ENCODE measurements at places on chromosomes 7 and 10. TPM values are rescaled to one million over a fixed set of nuclear protein-coding genes. Genes with fewer than 3 reads are reported as not detected.

DNA sequence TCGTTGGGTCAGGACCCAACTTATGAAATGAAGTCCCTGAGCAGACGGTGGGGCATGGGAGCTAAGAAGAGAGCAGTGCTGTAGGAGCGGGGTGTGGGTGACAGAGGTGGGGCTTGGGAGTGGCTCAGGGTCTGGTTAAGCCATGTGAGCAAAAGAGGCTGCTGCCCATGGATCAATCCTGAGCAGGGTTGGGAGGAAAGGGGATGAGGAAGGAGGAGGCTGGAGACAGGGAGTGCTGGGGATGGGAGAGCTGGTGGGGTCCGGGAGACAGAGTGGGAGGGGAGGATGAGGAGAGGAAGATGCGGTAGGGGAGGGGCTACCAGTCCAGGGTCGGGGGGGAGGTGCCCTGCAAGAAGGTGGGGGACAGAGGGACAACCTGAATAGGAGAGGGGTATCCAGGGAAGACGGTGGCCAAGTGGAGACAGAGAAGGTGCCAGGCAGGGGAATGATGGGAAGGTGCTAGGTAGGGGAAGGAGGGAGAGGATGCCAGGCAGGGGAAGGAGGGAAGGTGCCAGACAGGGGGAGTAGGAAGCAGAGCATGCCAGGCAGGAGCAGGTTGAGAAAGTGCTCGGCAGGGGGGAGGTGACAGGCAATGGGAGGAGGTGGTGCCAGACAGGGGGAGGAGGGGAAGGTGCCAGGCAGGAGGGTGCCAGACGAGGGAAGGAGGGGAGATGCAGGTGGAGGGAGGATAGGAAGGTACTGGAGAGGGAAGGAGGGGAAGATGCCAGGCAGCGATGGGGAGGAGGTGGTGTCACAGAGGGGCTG, 27.5 kb upstream of the SMARCD3 start:
- DNase-seq, result peak; percentile 49

DNA sequence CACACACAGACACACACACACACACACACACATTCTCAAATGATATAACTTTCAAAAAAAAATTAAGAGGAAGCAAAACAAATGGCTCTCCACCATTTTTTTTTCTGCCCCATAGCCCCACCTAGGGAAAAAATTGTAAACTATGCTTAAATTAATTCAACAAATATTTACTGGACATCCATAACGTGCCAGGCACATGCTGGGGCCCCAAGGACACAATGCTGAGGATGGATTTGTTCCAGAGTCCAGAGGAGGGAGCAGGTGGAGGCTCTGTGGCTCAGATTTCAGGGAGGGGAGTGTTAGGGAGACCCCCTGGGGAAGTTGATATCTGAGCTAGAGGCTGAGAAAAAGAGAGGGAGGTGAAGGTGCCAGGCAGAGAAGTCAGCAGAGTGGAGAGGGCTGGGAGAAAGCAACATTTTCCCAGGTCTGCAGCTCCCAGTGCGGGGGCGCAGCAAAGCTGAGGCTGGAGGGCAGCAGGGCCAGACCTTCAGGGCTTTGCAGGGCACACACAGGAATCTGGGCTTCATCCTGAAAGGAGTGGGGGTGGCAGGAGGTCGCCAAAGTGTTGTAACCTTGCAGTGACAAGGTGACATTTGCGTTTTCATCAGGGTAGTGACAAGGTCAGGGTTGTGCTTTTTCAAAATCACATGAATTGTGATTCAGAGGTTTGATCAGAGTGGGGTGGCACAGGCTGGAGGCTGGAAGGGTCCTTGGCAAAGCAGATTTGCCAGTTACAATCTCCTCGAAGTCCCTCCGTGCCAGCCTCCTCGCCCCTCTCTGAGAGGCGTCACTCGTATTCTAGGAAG, 261.6 kb downstream of the WDR11 start:
- DNase-seq, result no peak

DNA sequence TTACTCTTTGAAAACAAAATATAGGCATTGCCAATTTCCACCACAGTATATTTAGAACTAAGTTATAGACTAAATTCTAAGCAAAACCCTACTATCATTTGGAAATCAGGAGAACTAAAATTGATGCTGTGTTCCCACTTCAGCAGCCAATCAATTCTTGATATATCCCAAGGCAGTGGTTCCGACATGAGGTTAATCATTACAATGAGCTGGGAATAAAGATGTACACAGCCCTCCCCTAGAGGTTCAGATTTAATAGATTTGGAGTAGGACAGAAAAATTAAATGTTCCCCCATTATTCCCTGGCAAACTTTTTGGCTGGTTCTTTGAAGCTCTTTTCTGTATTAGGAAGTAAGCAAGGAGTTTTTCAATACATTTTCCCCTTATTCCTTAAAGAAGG, 15.1 kb downstream of the ZNF800 start:
- no peak for DNase-seq

Gene CNPY1
- total RNA-seq, result not detected

Gene IDI2
- total RNA-seq, result not detected

DNA sequence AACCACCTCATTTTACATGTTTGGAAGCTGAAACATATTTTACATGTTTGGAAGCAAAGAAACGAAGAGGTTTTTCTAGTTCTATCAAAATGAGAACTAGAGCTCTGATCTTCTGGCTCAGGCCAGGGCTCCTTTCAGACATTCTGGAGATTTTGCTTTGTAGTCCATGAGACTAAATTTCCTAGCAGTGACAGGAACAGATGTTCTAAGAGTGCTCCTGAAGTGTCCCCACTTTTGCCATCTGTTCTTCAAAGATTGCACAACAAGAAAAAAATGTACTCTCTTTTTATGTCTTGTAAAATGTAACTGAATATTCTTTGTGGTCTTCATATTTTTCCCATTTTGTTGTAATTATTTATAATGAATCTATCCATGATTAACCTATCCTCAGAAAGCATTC, 196.4 kb upstream of the PCLO start:
- no peak for DNase-seq

GRCh38 chr10:75187961-75188426, 22.6 kb upstream of the VDAC2 start:
- no peak for DNase-seq

Gene HTR7
- total RNA-seq, result 1.0 TPM

GRCh38 chr7:30309302-30309701, 24.9 kb downstream of the ZNRF2 start:
- no peak for DNase-seq

GRCh38 chr7:57203161-57203791, 71.0 kb upstream of the ZNF479 start:
- peak; percentile 68 for DNase-seq

Gene SPDYE9
- total RNA-seq, result not detected

DNA sequence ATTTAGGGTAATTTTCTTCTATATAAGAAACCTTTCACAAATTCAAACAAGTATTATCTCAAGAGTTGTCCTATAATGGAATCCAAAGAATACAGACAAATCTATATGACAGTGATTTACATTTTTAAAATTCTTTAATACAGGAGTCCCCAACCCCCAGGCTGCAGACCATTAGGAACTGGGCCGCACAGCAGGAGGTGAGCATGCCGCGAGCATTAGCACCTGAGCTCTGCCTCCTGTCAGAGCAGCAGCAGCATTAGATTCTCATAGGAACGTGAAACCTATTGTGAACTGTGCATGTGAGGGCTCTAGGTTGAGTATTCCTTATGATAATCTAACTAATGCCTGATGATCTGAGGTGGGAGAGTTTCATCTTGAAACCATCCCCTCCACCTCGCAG, 37.7 kb downstream of the SNX13 start:
- no peak for DNase-seq

Gene ARHGAP12
- total RNA-seq, result 27.6 TPM

GRCh38 chr10:54843932-54844331, 42.9 kb upstream of the PCDH15 start:
- DNase-seq, result no peak

GRCh38 chr7:111229181-111229740, 138.3 kb downstream of the LRRN3 start:
- no peak for DNase-seq

DNA sequence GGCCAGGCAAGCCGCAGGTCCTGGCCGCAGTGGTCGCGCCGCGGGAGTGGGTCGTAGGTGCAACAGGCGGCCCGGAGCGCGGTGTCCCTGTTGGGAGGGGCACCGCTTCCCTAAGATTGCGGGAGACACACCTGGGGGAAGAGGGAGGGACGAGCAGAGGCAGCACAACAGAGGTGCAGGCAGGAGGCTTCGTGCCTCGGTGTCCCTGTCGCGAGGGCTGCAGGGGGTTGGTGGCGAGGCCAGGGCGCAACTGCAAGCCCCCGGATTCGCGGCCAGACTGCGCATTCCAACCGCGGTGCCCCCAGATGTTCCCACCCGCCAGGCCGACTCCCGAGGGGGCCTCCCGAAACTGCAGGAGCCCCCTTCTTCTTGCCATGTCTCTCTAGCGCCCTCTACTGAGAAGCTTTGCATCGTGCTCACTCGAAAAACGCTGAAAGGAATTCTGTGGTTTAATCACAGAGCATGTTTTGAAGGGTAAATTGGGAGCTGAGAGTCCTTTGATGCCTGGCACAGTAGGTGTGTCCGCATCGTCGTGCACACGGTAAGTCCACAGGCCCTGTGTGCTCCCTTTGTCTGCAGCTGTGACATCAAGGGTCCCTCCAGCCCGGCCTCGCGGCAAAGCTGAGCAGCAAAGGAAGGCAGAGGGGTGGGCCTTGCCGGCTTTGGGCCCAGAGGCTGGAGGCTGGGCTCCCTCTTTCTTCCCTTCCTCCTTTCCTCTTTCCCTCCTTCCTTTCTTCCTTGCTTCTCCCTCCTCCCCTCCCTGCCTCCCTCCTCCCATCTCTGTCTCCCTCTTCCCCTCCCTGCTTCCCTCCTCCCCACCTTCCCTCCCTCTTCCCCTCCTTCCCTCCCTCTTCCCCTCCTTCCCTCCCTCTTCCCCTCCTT, 6.2 kb upstream of the MBL2 start:
- no peak for DNase-seq

Gene ANKRD30A
- not detected for total RNA-seq

Gene GSAP
- total RNA-seq, result 11.4 TPM

Gene ABCB4
- total RNA-seq, result 1.9 TPM

- no peak for DNase-seq
These were observed 2.4 kb downstream of the CNTNAP2 start for GRCh38 chr7:146119002-146119401.

Gene MEIG1
- total RNA-seq, result not detected

DNA sequence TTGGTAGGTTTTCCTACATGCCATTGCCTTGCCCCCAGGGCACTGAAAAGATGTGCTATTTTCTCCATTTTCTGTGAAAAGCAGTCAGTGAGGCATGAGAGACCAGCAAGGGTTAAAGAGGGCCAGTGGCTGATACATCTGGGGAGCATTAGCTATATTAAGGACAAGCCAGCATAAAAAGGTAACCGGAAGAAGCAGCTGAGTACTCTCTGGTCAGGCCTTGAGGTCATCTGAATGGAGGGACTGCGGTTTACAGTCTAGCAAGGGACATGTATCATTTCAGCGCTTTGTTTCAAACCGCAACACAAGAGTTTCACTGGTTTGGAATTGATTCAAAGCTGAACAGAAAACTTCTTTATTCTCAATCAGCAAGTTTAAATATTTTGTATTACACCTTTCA, 120.4 kb downstream of the EPDR1 start:
- DNase-seq, result no peak

GRCh38 chr10:42988517-42989395, 88.1 kb upstream of the RET start:
- peak; percentile 69 for DNase-seq

Gene IFIT2
- total RNA-seq, result 3.6 TPM

Gene THSD7A
- 6.6 TPM for total RNA-seq

GRCh38 chr7:121084748-121085336, 96.3 kb downstream of the CPED1 start:
- no peak for DNase-seq

GRCh38 chr7:33107136-33108066, 1.8 kb downstream of the RP9 start:
- DNase-seq, result no peak

Gene SDK1
- total RNA-seq, result 14.4 TPM

Gene MSRB2
- 25.0 TPM for total RNA-seq

Gene TTYH3
- 51.6 TPM for total RNA-seq

DNA sequence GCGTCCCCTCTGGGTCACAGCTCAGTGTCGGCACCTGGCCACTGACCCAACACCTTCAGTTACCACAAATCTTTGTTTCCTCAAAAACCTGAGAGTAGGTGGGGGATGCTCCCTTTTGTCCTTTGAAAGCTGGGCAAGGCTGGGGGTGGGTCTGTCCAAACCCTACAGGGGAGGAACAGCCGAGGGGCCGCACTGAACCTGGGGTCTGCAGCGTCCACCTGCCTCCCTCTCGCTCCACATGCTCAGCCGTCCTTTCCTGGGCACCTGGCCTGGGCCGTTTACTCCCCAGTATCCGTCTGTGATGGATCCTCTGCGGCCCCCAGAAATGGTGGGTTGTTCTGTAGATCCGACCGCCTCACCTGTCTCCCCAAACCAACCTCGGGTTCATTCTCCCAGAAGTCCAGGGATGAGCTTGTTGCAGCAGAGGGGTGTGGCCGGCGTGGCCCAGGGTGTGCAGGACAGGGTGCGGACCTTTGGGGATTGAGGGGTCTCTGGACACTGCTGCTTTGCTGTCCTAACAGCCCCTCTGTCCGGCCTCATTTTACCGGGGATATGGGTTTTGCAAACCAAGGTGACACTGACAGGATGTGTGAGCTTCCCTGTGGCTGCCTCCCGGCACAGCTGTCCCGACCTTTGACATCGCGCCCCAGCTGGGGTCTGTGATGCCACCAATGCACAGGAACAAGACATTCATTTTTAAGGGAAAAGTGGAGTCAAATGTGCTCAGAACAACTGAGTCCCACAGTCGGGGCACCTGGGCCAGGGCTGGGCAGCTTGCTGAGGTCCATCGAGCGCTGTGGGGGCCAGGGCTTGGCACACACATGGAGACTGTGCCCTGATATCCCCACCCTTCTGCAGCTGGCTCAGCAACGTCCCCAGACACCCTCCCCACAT, 115.9 kb downstream of the VIPR2 start:
- DNase-seq, result no peak

DNA sequence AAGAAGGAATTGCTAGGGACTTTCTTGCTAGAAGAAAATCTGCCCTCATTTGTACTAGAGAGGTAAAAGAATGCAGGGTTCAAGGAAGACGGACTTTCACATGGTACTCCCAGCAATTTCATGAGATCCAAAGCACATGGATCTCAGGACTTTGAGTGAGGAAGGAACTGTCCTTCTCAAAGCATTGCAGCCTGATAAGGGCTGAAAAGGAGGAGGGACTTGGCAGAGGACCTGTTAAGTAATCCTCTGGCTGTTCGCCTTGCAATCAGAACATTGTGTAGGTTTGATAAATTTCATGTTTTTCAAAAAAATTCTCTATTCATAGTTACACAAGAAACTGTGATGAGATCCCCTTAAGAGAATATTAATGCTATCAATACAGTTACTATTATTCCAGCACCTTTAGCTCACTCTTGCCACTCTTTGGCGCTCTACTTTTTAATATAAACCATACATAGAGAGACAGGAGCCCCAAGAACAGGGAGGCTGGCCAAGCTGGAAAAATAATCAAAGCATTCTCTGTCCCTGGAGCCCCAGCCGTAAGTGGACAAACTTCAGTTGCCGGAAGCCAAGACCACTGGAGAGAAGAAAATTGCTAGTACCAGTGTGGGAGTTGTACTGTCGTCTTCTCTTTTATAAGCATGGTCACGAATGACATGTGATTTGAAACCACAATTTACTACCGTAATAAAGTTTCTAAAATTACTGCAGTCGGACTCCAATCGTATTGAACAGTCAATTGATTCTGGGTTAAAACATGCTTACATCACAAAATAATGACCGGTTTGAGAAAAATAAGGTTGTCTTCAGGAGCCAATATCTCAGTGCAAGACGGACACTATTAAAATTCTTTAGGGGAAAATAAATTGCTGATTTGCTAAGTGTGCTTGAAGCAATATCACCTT, 424.4 kb downstream of the SDK1 start:
- no peak for DNase-seq

- DNase-seq, result no peak
These were observed 261.6 kb downstream of the RPS24 start for GRCh38 chr10:78295242-78295641.

GRCh38 chr10:110207011-110207804, at the start of gene MXI1:
Gene MXI1 (plus strand): TSS chr10:110207605. CDS start chr10:110207809, 204 bp downstream.
- peak; percentile 88 for DNase-seq
